Right ventricle myocardium superior (tissue), 1 donor: ENCODE measurements at places on chromosomes 4 and X.

GRCh38 chr4:151801547-151802516 is 41.0 kb upstream of the GATB start:
- no peak for DNase-seq

- no peak for DNase-seq
These were observed 54.1 kb upstream of the GABRE start for GRCh38 chrX:152028579-152028978.

DNA sequence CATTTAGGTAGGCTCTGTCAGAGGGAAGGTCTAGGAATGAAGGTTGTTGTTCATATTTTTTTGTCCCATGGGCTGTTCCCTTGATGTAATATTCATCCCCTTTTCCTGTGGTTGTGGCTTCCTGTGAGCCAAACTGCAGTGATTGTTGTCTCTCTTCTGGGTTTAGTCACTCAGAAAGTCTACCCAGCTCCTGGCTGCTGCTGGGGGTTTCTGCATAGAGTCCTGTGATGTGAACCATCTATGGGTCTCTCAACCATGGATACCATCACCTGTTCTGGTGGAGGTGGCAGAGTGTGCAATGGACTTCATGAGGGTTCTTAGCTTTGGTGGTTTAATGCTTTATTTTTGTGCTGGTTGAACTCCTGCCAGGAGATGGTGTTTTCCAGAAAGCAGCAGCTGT is 122.8 kb downstream of the ZC4H2 start:
- DNase-seq = no peak

DNA sequence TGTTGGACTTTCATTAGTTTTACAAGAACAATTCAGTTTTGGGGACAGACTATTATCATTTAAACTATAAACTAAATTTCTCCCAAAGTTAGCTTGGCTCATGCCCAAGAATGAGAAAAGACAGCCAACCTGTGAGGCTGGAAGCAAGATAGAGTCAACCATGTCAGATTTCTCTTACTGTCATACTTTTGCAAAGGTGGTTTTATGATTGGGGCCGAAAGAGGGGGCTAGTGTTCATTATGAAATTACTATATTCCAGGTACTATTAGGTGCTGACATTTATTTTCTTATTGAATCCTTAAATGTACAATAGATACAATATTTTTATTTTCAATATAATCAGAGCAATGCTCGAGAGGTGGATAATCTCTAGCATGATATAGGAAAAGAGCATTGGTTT is 30.6 kb downstream of the HERC6 start:
- no peak for DNase-seq

DNA sequence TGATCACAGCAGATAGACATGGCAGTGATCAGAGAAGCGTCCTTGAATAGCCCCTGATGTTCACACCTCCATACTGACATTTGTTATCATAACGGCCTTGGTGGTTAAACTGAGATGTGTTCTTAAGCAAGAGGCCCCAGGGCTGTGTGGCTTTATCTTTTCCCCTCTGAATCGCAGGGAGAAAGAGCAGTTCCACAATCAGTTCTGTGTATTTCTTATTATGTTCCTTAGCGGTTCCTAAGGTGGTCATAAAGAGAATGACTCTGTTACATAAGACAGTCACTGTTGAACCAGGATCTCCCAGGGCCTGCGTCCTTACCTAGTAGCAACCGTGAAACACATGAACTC is 52.8 kb upstream of the CBR4 start:
- no peak for DNase-seq
